Left ventricle myocardium inferior (tissue), 1 donor: ENCODE measurements at places on chromosomes 1 and 21. TPM values are rescaled to one million over a fixed set of nuclear protein-coding genes. Genes with fewer than 3 reads are reported as not detected.

Gene HORMAD1
- not detected for total RNA-seq

Gene THEM5
- total RNA-seq, result not detected

Gene RIMKLA
- 10.2 TPM for total RNA-seq

Gene GJA4
- 27.0 TPM for total RNA-seq

Gene TIE1
- total RNA-seq, result 25.1 TPM

Gene IL23R
- not detected for total RNA-seq

Gene KCNJ15
- total RNA-seq, result 0.30 TPM

Gene HPDL
- not detected for total RNA-seq

Gene C1QA
- 70.1 TPM for total RNA-seq

Gene CD2
- 0.36 TPM for total RNA-seq

Gene KDF1
- total RNA-seq, result 0.27 TPM

Gene TTC4
- total RNA-seq, result 16.1 TPM

Gene CYP4A22
- total RNA-seq, result not detected

Gene TLCD4
- 75.7 TPM for total RNA-seq

Gene F11R
- 8.3 TPM for total RNA-seq

Gene CLCA1
- total RNA-seq, result 0.05 TPM

Gene TRABD2B
- 1.4 TPM for total RNA-seq

Gene TBX15
- total RNA-seq, result 0.63 TPM

Gene GNG12
- 35.1 TPM for total RNA-seq

Gene CELA3A
- total RNA-seq, result not detected

Gene KCNK2
- 0.08 TPM for total RNA-seq

Gene LCE6A
- total RNA-seq, result not detected

Gene ARV1
- total RNA-seq, result 19.3 TPM

Gene RCSD1
- 42.7 TPM for total RNA-seq

Gene MYOM3
- 440 TPM for total RNA-seq

Gene CHD1L
- total RNA-seq, result 7.6 TPM

Gene TRIM46
- total RNA-seq, result 0.11 TPM

Gene S1PR1
- 54.9 TPM for total RNA-seq

Gene B3GALT5
- 0.03 TPM for total RNA-seq

Gene ZNF695
- not detected for total RNA-seq

Gene KLHDC7A
- total RNA-seq, result not detected

Gene FCRL6
- total RNA-seq, result 0.33 TPM

Gene HOOK1
- total RNA-seq, result 4.0 TPM

Gene ALX3
- not detected for total RNA-seq

Gene CD84
- 3.6 TPM for total RNA-seq

Gene CASQ1
- 39.2 TPM for total RNA-seq

Gene ALDH4A1
- total RNA-seq, result 35.9 TPM

Gene METTL13
- 15.8 TPM for total RNA-seq

Gene CADM3
- 3.7 TPM for total RNA-seq
